Cardiac muscle cell (in vitro differentiated cells and primary cell): ENCODE measurements at places on chromosomes 12 and 14. TPM values are rescaled to one million over a fixed set of nuclear protein-coding genes. Genes with fewer than 3 reads are reported as not detected.

The EID3 gene
- polyA plus RNA-seq, result 2.7 and 3.0 TPM in 2 replicates

The SLC17A8 gene
- not detected in 2 replicates for polyA plus RNA-seq

The SMCO2 gene
- not detected in 2 replicates for polyA plus RNA-seq

The PRIMA1 gene
- polyA plus RNA-seq, result 0.53 and 2.1 TPM in 2 replicates

The DCP1B gene
- polyA plus RNA-seq, result 27.9 and 43.8 TPM in 2 replicates

The PRB4 gene
- polyA plus RNA-seq, result 2.5 TPM in 1 of 2 replicates, not detected in the other

The TCL1A gene
- polyA plus RNA-seq, result not detected in 2 replicates

The GRIP1 gene
- polyA plus RNA-seq, result 2.6 and 10.2 TPM in 2 replicates

The SAMD15 gene
- 0.45 and 2.1 TPM in 2 replicates for polyA plus RNA-seq

The ZNF219 gene
- 49.5 and 77.0 TPM in 2 replicates for polyA plus RNA-seq

The RTN1 gene
- 0.89 and 3.4 TPM in 2 replicates for polyA plus RNA-seq

The IGF1 gene
- not detected in 2 replicates for polyA plus RNA-seq

The PTGES3 gene
- polyA plus RNA-seq, result 210 and 262 TPM in 2 replicates

The CMA1 gene
- not detected in 2 replicates for polyA plus RNA-seq

The RAB2B gene
- polyA plus RNA-seq, result 17.8 and 28.5 TPM in 2 replicates

The TMEM30B gene
- polyA plus RNA-seq, result 0.26 and 0.32 TPM in 2 replicates

The NEDD8 gene
- polyA plus RNA-seq, result 429 and 492 TPM in 2 replicates

The PSMB11 gene
- not detected in 2 replicates for polyA plus RNA-seq

The GNG2 gene
- polyA plus RNA-seq, result 4.5 and 4.9 TPM in 2 replicates

The STXBP6 gene
- polyA plus RNA-seq, result 3.8 and 6.8 TPM in 2 replicates

The NIN gene
- polyA plus RNA-seq, result 12.1 and 13.2 TPM in 2 replicates

The EFS gene
- polyA plus RNA-seq, result 16.7 and 22.2 TPM in 2 replicates

The KCNH5 gene
- 0.46 TPM in 1 of 2 replicates, not detected in the other for polyA plus RNA-seq

The HPD gene
- polyA plus RNA-seq, result 0.16 TPM in 1 of 2 replicates, not detected in the other

The ACACB gene
- polyA plus RNA-seq, result 27.8 and 28.9 TPM in 2 replicates

The ZBTB42 gene
- 7.6 and 9.6 TPM in 2 replicates for polyA plus RNA-seq

The PROX2 gene
- polyA plus RNA-seq, result 0.06 and 0.75 TPM in 2 replicates

The SYT1 gene
- polyA plus RNA-seq, result 0.50 and 0.55 TPM in 2 replicates

The LGR5 gene
- polyA plus RNA-seq, result 0.34 TPM in 1 of 2 replicates, not detected in the other

The ARHGEF40 gene
- polyA plus RNA-seq, result 26.4 and 31.6 TPM in 2 replicates
